ENCODE measurements at places on chromosomes 12 and 14.

- DNase-seq = no peak
Observed at GRCh38 chr14:72638021-72638420, 255.9 kb downstream of the DPF3 start.

- DNase-seq = no peak
Observed at GRCh38 chr12:1880153-1880845, 38.2 kb downstream of the CACNA2D4 start.

GRCh38 chr14:88683119-88683518, 109.6 kb downstream of the EML5 start:
- no peak for DNase-seq

- no peak for DNase-seq
Observed at GRCh38 chr12:65200007-65200665, 30.8 kb downstream of the LEMD3 start.

- peak; percentile 80 for DNase-seq
Observed at GRCh38 chr12:120257041-120257821, 8.3 kb downstream of the PXN start.

DNA sequence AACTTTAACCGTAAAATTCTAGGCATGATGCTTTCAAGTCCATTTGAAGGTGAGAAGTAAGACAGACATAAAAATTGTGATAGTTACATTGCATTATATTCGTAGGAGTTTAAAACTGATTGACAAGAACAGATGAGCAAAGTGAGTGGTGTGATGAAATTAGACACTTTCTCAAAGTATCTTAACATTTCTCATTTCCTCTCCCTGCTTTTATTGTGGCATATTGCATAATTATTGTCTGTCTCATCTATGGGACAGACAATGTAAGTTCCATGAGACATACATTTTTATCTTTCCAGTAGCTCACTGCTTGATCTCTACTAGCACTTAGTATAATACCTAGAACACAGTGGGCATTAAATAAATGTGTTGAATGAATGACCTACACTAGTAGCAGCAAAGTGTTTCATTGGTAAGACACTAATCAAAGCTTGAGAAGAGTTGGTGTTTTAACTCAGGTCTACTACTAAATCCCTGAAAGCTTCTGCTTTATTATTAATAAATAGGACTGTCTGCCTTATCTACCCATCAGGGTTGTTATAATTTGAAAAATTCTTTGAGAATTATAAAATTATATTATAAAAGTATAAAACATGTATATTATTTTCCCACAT, 19.0 kb downstream of the A2M start:
- DNase-seq = no peak

- peak; percentile 49 for DNase-seq
Observed at GRCh38 chr12:70645494-70646317, 8.5 kb upstream of the PTPRB start.

DNA sequence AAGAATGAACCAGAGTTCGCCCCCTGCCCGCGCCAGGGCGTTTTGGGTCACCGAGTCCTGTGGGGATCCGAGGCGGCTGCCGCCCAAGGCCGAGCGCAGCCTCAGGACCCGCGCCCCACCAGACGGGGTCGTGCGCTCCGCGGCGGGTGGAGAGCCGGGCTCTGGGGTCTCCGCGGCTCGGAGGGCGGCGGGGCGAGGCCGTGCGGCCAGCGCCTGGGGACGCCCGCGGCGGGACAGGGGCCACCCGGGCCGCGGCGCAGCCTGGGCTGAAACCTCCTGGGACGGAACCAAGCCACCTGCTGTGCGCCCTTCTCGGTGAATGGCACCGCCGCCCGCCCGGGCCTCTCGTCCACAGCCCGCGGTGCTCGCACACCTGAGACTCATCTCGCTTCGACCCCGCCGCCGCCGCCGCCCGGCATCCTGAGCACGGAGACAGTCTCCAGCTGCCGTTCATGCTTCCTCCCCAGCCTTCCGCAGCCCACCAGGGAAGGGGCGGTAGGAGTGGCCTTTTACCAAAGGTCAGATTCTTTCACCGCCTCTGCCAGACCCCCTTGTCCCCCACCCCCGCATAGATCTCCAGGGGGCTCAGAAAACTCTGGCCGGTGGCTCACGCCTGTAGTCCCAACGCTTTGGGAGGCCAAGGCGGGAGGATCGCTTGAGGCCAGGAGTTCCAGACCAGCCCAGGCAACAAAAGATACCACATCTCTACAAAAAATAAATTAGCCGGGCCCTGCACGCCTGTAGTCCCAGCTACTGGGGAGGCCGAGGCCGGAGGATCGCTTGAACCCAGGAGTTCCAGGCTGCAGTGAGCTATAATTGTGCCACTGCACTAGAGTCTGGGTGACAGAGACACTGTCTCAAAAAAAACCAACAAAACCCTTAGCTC, 901 bp downstream of the B3GNT4 start:
- DNase-seq = no peak

- DNase-seq = peak; percentile 52
Observed at GRCh38 chr12:63826006-63826585, 18.4 kb upstream of the SRGAP1 start.

GRCh38 chr12:66072135-66072534, 58.4 kb downstream of the LLPH start:
- no peak for DNase-seq

DNA sequence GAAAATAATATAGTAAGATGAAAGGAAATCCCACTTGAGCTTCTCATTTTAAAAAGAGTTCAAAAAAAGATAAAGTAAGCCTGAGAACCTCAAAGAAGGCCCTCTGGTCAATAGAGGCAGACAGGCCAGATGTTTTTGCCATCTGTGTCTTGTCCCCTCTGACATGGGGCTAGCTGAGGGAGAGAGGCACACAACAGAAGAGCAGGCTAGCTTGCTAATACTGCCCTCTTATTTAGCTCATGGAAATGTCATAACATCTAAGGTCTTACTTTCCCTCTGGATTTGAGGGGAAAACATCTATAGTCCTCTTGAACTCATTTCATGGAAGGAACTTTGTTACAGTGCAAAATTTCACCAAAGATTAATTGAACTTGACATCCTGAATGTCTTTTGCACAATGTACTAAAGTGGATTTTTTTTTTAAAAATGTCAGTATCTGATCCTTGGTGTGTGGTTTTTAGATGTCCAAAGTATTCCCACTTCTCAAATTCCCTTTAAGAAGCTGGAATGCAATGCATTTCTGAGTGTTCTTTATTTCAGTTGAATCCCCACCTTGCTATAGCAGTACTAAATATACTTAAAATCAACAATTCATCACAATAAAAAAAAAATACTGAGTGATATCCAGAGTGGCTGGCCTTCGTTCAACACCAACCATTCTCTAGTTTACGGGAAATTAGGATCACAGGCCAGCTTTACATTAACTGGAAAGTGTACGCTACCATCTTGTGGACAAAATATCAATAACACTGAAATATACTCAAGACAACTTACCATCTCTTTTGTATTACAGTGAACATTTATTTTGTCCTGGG, 176.7 kb downstream of the PAH start:
- peak; percentile 32 for DNase-seq

- DNase-seq = peak; percentile 32
Observed at GRCh38 chr12:129911428-129912049, 7.7 kb upstream of the TMEM132D start.

- peak; percentile 25 for DNase-seq
Observed at GRCh38 chr12:15001733-15002382, 29.0 kb downstream of the PDE6H start.

GRCh38 chr12:3518902-3519301, 27.9 kb downstream of the PRMT8 start:
- DNase-seq = peak; percentile 34

- DNase-seq = no peak
Observed at GRCh38 chr12:22355011-22355580, 20.6 kb upstream of the ST8SIA1 start.

Measured in right lung (tissue), 10 donors.